ENCODE measurements at places on chromosomes 5 and 9.

DNA sequence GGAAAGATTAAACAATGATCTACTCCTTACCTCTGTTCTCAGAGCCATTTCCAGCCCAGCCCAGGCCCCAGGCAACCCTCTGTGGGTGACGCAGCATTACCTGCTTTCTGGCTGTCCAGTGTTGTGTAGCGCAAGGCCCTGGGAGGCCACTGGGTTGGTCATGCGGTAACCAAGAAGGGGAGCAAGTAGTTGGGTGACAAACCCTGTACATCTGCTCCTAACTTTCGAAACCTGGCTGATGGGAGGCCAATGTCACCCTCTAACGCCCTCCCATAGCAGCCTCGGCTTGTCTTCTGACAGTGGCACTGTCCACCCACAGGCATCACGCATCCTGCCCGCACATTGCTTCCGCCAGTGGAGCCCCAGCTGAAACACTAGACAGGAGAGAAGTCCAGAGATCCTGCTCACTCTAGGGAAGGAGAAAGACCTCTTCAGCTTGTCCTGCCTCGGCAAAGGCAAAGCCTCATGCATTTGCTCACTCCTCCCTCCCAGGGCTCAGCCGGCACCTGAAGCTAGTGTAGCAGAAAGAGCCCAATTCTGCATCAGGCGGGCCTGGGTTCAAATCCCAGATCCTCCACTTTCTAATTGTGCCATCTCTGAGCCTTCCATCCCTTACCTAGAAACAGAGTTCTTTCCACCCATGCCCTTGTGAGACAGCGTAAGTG, 94.6 kb downstream of the ADAMTS2 start:
- no peak for DNase-seq

- DNase-seq: no peak
Observed at GRCh38 chr9:115456515-115456914, 338.6 kb upstream of the TNC start.

DNA sequence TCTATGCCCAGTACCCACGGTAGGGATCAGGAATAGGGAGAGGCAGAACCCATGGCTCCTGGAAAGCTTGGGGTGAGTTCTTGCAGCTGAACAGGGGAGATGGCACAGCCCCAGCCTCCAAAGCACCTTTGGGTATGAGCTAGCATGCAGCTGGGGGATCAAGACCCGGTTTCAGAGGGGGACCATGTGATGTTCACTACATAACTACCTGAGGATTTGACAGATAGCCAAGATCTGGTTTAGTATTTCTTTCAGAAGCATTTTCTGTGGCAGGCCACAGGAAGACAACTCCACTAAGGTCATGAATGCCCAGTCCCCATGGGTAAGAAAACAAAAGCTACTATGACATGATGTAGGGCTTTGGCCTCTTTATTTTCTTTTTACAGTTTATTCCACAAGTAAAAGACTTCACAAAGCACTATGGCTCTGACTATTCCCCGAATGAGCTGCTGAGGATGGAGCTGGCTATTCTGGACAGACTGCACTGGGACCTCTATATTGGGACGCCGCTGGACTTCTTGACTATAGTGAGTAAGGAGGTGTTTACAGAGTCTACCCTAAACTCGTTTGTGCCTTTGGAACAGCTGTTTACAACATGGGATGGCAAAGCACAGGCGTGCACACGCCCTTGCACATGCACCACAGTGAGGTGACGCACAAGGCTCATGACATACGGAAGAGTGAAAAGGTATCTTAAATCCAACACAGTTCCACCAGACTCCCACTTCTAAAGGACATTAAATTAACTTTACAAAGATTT, 3.4 kb downstream of the CCNI2 start:
- DNase-seq: no peak

DNA sequence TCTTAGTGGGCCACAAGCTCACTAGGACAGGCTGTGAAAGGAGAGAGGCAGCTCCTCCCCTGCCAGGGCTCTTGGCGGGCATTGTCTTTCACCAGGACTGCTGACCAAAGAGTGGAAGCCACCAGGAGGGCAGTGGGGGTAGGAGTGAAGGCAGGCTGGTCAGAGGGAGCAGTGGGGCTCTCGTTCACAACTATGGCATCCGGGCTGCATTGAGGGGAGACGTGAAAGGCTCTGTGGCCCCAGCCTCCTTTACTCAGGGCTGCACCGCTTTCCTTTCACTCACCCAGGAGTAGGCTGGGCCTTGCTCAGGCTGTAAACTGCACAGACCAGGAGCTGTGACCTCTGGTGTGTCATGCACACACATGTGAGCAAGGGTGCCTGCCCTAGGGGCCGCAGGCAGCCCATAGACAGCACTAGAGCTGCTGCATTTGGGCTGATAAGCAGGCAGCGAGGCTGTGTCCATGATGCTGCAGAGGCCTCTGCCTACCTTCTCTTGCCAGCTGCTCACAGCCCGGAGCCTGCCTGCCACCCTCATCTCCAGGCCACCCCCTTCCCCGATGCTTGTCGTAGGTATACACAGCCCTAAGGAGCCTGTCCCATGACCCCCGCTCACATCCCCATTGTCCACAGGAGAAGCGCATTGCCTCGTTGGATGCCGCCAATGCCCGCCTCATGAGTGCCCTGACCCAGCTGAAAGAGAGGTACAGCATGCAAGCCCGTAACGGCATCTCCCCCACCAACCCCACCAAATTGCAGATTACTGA, 130.4 kb downstream of the DAB2IP start:
- no peak for DNase-seq

DNA sequence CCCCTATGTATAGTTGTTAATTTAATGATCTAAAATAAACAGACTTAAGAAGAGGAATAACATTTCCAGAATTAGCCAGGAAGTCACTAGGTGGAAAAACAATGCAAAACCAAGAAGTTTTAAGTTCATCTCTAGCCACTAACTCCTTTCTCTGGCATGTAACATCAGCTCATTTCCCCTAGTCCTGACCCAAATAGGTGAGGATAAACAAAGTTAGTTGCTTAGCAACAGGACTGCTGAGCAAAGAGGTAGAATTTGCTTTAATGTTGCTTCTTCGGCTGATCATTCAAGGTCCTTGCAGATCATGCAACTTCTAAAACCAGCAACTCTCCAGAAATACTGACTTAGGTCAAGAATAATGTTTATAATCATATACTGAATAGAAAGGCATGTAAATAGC, 675.8 kb downstream of the CETN3 start:
- DNase-seq: no peak

DNA sequence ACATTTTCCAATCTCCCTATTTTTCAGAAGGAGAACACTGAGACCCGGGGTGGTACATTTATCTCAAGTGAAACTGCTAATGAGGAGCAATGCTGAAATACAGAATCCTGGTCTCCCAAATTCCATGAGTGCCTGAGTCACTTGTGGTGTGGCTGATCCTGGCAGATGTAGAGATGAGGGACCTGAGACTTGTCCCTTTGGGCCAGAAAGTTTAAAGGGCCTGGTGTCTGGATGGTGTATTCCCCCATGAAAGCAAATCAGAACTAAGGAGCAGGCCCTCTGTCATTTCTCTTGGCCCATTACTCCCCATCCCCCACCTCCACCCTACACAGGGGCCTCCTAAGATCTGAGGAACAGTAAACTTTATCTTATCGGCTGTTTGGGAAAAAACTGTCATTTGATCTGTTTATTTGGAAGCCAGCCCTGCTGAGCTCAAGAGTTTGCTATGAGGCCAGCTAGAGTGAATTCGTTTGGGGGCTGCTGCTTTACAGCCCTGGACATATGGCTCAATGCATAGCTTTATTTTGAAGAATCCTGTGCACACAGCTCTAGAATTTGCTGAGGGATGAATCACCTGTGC, 140.3 kb downstream of the LHFPL2 start:
- no peak for DNase-seq

- DNase-seq: peak; percentile 35
Observed at GRCh38 chr5:59724482-59725391, 168.8 kb downstream of the PDE4D start.

DNA sequence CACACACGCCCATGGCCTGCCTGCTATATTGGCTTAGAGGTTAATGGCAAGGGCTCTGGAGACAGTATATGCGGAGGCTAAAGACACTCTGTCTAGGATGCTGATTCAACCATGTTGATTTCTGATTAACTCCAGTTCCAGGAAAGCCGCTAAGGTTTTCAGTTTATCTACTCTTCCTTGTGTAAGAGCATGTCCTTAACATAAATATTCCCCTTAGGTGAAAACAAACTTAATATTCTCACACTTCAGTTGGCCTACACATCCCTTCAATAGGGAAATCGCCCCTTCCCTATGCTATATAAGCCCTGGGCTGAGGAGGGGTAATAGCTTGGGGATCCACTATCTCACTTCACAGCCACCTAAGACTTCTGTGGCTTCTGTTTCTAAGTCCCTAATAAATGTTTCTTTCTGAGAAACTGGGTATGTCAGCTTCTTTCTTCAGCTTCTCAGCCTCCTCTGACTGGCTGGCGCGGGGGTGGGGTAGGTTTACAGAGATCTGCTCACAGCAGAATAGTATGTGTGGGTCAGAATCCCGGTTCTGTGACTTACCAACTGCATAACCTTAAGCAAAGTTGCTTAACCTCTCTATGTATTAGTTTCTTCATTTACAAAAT, 4.3 kb upstream of the GPX3 start:
- DNase-seq: no peak

- peak; percentile 82 for DNase-seq
Observed at GRCh38 chr5:169182797-169183196, 118.1 kb downstream of the SLIT3 start.

- peak; percentile 12 for DNase-seq
Observed at GRCh38 chr9:110427497-110428104, 89.9 kb upstream of the TXNDC8 start.

DNA sequence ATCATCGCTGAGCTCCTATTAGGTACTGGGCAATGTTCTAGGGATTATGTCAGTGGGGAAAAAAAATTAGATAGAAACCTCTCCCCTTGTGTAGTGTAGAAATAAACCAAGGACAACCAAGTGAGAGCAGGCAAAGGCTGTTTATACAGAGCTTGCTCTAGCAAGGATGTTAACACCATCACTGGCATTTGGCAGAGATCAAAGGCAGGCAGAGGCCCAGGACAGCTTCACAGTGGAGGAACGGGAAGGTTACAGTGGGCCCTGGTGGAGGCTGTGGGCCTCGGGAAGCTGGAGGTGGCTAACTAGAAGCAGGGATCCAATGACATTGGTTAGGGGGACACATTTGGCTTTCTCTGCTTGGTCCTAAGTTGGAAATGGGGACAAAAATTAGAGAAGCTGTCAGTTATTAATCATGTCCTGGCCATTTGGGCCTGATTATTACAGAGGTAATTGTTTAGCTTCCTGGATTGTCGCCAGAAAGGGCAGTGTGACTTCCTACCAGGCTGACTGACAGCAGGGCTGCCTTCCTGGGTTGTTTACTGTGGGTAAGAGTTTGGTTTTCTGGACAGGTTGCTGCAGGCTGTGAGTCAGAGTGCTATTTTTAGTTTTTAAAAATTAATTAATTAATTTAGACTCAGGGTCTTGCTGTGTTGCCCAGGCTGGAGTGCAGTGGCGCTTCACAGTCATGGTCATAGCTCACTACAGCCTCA, 259.3 kb downstream of the ROR2 start:
- DNase-seq: no peak

GRCh38 chr5:54438620-54439389, 16.7 kb upstream of the HSPB3 start:
- no peak for DNase-seq

DNA sequence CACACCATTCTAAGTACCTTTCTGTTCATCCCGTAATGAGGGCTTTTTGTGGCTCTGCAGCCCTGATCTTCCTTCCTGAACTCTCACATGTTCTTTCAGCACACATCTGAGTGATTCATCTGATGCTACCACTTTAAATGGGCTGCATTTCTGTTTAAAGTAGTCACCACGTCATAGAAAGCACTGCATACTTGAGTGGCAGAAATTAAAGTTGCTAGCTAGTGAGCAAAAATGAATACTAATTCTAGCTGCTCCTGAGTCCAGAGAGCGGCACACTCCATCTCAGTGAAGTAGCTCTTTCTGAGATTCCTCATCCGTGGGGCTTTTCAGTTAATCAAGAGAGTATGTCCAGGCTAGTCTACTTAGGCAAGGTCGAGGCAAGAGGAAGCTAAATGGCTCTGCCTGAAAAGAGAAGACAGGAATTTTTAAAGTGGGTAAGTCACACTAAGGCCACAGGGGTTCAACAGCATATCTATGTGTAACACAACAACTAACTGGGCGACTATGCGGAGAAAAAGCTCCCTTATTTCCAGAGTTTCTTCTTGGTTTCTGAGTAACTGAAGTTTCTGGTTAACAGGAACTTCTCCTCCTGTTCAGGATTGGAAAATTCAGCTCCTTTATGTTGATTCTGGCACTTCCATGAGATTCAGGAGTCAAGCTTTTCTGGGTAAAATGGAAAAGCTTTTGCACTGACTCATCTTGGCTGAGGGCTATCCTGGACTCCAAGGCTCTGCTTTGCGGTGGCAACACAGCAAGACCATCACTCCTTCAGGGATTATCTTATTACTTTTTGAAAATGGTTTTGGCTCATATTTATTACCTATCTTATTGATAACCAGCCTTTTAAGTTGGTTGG, 109.5 kb downstream of the TAF11L14 start:
- peak; percentile 24 for DNase-seq

DNA sequence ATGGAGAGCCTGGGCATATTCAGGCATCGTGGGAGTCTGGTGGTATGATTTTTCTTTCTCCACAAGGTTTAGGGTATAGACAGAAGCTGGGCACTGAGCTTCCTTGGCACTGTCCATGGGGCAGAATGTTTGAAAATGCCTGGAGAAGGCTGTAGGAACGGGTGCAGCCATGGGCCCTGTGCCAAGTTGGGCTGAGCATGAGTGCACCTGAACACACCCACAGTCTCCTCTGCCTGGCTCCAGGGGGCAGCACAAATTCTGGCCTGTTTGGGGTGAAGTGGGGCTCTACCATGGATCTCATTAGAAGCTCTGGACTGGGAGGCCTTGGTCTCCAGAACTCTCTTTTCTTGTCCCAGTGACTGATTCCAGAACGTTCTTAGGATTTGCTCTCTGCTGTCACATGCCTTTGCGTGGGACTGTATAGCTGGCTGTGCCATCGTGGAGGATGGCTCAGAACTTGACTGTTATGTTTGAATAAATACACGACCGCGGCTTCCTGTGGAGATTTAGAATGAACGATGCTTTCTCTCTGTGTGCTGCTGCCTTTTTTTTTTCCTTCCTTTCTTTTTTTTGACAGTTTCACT, 229.8 kb downstream of the FANCC start:
- DNase-seq: peak; percentile 46

DNA sequence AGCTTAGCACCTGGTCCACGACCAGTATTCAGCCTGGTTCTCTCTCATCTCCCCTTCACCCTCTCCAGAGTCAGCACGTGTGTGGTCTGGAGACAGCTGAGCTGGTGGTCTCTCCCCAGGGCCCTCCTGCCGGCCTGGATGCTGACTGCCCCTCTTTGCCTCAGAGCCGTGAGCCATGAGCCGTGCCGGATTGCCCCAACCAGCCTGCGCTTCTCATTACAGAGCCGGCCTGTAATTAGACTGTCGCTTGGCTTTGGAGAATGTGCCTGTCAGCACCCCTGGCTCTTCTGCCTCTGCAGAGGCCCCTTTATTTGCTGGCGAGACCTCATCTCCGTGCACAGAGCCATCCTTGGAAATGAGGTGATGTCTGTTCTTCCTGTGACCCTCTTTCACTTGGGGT, 118.7 kb upstream of the BOD1 start:
- no peak for DNase-seq

GRCh38 chr9:135931349-135931820, 24.0 kb upstream of the CAMSAP1 start:
- no peak for DNase-seq

- no peak for DNase-seq
Observed at GRCh38 chr9:125551781-125552180, 155.2 kb downstream of the MAPKAP1 start.
